Fibroblast of skin of right biceps (primary cell): ENCODE measurements at places on chromosomes 6 and 20.

DNA sequence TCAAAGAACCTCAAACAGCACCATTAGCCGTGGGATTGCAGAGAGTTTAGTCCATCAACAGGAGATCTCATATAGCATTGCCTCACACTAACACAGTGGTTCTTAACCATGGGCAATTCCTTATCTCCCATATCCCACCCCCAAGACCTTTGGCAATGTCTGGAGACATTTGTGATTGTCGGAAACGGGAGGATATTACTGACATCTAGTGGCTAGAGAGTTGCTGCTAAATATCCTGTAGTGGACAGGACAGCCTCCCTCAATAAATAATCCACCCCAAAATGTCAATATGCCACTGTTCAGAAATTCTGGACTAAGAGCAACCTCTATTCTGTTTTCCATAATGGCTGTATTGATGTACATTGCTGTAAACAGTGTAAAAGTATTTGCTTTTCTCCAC, 210.1 kb upstream of the CCN2 start:
- peak; percentile 74 for DNase-seq

GRCh38 chr6:105844275-105844883, 241.8 kb upstream of the PRDM1 start:
- peak; percentile 72 for DNase-seq

DNA sequence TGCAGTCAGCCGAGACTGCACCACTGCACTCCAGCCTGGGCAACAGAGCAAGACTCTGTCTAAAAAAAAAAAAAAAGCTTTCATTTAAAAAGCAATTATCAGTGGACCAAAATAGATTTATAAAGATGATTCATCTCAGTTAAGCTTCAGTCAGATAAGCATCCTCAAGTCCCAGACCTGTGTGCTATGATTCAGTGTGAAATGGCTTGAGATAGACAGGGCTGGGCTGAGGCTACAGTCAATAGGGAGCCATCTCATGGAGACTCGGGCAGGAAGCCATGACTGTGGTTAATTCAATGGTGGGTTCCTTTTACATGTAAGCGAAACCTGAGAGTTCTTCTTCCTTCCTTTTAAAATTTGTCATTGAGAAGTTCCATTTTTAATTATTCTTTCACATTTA, 276.0 kb downstream of the TFAP2A start:
- DNase-seq: peak; percentile 28

DNA sequence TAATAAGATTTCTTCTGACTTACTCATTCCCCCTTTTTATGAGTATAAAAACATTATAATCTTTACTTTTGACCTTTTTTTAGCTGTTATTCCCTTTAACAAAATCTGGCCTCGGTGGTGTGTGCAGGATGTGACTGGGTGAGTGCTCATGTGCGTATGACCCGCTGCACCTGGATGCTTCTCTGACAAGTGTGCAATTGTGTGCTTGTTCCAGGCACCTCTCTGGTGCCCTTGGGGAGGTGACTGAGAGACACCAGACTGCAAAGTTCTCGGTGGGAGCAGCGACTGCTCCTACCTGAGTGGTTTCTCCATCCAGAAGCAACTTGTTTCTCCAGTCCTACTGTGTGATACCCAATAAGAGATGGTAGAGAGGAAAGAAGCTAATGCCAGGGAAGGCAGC, 65.0 kb downstream of the ISM1 start:
- DNase-seq: no peak

GRCh38 chr6:18042536-18043145, 55.2 kb upstream of the KIF13A start:
- no peak for DNase-seq

GRCh38 chr6:143971482-143972205, 36.4 kb downstream of the PLAGL1 start:
- DNase-seq: no peak

DNA sequence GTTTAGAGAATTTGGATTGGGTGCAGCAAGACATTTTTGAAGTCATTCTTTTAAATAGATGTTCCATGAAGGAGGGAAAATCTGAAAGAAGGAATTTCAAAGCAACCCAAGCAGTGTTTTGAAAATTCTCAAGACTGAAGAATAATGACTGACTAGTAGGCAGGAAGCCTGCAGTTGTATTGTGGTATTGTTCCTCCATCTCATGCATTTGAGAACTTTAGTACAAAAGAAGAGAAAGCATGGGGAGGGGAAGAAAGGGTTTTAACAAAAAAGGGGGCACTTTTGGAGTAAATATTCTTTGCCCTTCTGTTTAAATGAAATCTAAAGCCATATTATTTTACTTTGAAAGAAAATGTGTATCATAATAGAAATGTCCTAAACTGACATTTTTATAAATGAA, 6.6 kb downstream of the NCOA3 start:
- no peak for DNase-seq

DNA sequence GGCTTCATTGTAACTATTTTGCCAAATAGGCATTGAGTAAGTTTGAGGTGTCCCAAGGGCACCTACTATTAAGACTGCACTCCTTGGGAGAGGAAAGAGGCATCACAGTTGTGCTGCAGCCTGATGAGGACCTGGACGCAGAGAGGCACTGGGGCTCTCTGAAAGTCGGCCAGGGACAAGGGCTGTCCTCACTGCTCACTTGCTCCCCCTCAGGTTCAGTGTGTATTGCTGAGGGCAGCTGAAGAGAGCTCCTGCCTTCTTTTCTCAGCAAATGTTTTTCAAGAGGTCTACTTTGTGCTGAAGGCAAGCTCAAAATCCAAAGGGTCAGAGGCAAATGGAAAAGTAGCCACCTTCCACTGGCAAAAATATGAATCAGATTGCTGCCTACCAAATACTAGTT, 331.8 kb downstream of the RIMS1 start:
- DNase-seq: peak; percentile 33

DNA sequence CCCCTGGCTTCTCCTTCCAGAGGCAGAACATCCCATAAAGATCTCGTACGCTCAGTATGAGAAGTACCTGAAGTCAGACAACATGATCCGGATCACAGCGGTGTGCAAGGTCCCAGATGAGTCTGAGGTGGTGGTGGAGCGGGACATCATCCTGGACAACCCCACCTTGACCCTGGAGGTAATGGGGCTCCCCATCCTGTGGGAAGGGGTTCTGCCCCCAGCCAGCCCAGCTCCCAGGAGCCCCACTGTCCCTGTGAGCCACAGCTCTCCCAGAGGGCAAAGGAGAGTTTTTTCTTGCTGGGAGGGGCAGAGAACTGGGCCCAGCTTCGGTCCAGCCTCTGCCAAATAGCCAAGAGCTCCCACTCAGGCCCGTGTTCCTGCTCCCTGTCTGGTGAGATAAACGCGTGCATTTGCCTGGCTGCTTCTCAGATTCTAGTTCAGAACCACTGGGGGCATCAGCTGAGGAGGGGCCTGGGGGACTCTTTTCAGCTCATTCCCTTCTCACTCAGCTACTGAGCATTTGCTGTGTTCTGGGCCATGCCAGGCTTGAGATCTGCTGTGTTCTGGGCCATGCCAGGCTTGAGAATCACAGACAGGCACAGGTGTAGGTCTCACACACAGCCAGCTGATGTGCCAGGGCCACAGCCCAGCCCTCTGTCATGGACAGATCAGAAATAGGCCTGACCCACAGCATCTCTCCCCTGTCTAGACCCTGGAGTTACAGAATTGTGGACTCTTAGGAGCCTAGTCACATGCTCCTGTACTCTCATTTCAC, 39.5 kb downstream of the TGM3 start:
- no peak for DNase-seq

DNA sequence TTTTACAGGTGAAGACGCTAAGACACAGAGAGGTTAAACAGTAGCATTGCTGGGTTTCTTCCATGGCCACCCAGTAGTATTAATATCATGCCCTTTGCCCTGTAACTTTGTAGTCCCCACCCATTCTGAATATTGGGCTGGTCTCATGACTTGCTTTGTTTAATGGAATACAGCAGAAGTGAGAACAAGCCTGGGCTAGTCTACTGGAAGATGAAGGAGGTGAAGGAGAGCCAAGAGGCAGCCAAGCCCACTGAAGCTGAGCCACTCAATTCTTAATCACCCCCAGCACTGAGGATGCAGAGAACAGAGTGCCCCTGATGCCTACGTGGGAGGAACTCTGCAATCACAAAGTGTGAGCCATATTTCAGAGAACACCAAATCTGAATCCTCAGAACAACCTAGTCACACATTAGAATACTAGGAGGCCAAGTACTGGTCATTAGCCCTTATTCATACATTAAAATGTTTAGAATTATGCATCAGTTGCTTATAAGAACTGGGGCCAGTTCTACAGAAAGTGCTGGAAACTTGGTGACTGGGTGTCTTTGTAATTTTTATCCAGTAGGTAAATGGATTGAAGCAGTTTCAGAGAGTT, 270.1 kb upstream of the PRND start:
- no peak for DNase-seq

DNA sequence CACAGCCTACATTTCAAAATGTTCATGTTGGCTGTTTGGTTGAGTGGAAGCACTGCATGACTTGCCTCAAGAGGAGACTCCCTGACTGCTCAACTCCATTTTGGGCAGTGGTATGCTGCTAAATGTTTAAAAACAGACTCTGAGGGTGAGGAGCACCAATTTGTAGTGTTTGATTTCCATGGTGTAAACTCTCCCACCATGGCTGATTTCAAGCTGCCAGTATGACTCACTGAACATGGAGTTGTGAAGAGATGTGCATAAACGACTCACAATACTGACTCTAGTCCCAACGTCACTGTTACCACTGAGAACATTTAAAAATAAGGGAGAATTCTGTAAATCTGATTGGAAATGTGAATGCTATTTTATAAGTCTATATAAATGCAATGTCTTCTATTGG, 70.4 kb downstream of the BACH2 start:
- DNase-seq: peak; percentile 68

- DNase-seq: no peak
These were observed 61.2 kb downstream of the TNFAIP3 start for GRCh38 chr6:137928286-137928685.

- DNase-seq: peak; percentile 49
These were observed 79.8 kb downstream of the PRDM1 start for GRCh38 chr6:106165885-106166485.

- peak; percentile 24 for DNase-seq
These were observed 636 bp downstream of the ELOVL2 start for GRCh38 chr6:11043378-11043960.

- peak; percentile 85 for DNase-seq
These were observed 54.8 kb upstream of the SPDEF start for GRCh38 chr6:34610819-34611477.

DNA sequence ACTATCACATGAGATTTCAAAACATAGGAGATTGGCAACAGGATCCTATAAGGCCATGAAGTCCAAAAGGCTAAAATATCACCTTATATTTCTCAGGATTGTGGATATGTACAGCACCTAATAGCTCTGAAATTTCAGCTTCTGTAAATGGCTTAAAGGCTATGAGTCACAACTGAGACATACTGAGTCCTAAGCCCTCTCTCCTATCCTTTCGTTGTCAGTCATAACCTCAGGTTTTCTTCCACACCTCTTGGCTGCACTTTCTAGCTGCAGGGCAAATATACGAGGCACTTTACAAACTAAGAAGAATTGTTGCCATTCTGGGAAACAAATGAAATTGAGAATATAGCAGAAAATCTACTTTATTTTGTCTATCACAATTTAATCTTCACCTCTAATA, 969.9 kb upstream of the EPHA7 start:
- no peak for DNase-seq

DNA sequence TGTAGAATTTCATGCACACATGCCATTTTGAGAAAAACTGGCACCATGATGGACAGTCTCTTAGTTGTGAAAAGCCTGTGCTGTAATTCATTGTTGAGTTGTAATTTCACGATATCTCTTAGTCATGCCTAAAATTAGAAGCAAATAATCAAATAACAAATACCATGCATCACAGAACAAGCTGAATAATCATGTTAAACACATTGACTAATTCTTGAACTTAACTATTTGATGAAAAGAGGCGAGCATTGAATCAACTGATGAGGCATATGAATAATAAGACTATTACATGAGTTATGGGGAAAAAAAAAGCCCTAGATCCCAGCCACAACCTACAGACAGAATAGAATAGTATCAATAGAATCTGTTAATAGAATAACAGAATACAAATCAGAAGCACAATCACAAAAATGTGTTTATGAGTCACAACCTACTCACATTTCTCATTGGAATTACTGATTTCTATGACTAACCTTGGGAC, 14.2 kb upstream of the RNF217 start:
- peak; percentile 70 for DNase-seq

GRCh38 chr6:45746046-45746445, 269.6 kb downstream of the CLIC5 start:
- DNase-seq: peak; percentile 97

DNA sequence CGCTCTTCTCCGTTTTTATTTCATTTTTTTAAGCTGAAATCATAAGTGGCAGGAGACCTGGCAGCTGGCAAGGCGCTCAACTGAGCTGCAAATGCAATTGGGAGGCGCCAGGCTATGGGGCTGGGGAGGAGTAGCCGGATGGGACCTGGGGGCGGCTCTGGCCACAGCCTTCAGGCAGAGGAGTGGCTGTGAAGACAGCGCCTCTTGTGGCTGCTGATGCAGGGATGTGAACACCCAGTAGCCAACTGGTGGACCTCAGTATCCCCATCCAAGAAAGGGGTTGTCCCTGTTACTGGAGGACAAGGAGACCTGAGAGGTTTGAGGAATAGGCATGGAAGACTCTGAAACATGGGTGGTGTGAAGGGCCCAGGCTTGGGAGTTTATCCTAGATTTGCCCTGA, 12.6 kb downstream of the KCNK17 start:
- DNase-seq: no peak

DNA sequence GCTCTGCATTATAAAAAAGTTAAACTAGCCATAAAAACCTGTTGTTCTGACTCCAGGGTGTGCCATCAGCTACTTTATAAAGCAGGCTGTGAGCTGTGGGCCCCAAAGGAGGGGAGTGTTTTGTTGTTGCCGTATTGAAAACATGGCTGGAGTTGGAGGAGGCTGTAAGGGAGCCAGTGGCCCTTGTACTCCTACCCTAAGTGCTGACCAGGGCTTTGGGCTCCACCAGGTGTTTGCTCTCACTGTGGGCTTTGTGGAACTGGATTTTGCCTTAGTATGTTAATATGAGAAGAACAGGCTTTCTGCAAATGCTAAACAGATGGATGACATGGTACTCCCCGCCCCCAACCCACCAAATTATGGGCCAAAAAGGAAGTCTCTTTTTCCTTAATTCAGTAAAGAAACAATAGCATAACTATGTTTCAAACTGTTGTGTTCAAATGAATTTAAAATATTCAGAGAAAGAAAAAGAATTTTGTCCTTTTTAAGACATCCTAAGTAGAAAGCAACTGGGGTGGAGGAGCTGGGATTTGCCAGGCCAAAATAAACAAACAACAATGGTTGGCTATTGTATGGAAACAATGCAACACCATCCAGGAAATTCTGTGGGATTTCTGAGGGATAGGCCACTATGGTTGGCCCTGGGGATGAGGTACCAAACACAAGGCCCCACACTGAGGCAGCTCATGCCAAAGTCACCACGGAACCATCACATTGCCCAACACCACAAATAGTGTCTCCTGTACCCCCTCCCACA, 63.3 kb downstream of the PLCG1 start:
- no peak for DNase-seq

- no peak for DNase-seq
These were observed 84.1 kb downstream of the C6orf52 start for GRCh38 chr6:10610289-10610688.
